ENCODE measurements at places on chromosomes 3 and 15.

DNA sequence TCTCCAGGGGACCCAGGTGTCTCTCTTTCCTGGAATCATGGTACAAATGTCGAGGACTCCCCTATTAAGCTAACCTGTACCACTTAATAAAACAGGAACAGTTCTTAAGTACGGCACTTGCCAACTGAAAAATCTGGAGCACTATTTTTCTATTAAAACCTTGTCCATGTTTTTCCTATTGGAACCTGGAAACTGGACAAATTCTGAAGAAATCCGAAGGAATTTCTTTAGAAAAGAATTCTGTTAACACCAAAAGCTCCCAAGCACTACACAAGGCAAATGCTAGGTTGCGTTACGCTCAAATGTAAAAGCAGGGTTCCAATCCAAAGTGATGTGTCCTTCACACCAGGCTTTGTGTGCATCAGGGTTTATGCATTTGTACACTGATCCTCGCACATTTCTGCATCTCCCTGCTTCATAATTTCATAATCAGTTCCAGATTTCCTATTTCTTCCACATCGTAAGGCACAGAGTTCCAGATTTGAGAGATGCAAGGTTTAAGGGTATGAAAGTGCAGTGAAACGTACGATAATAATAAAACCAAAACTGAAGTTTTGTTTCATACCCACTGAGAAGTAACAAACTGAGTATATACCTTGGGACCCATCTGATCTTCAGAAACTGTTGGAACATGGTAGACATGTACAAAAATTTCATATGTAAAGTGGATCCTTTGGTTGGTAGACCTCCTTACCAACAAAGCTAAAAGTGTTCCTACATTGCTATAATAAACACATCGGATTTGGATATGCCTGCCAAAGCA is 132.1 kb upstream of the WNT5A start:
- no peak for DNase-seq

GRCh38 chr15:26391567-26392194 is 381.2 kb downstream of the GABRB3 start:
- DNase-seq, result no peak

DNA sequence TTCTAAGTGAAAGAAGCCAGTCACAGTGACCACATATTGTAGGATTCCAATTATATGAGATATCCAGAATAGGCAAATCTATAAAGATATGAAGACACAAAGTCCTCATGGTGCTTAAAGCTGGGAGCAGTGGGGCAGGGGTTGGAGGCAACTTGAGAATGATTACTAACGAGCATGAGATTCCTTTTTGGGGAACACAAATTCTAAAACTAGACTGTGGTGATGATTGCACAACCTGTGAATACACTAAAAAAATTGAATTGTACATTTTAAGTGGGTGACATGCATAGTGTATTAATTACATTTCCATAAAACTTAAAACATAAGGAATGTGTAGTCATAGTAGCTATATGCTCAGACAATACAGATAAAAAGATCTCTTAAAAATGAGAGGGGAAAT is 103.2 kb downstream of the DPH6 start:
- DNase-seq, result no peak

- no peak for DNase-seq
These were observed 92.4 kb upstream of the CGNL1 start for GRCh38 chr15:57283774-57284503.

GRCh38 chr3:130850843-130851242 is 43.0 kb upstream of the ATP2C1 start:
- DNase-seq, result no peak

DNA sequence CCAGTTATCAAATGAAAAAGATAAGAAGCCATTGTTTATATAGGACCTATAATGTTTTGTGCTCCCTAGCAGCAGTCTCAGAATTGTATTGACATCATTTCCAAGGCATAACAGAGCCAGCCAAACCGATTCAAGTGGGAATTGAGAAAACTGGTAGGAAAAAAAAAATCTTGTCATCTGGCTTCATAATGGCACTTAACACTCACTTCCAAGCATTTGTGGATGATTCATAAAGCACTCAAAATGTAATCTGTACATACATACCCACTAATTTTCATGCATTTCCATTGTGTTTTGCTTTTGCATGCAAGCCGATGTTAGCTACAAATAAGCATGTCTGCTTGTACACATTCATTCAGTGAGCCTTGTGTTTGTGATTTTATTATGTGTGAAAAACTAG is 18.6 kb upstream of the TRPC1 start:
- DNase-seq, result peak; percentile 52

Data from NCI-H1436 treated with DMSO at 0.1 percent for 48 hours (cell line).